ENCODE measurements at places on chromosomes 5 and 9.

GRCh38 chr5:38433160-38433861, 123.1 kb downstream of the LIFR start:
- peak; percentile 95 for DNase-seq

- peak; percentile 16 for DNase-seq
Observed at GRCh38 chr5:75156585-75156984, 80.1 kb downstream of the ANKRD31 start.

- no peak for DNase-seq
Observed at GRCh38 chr5:22504411-22504810, 348.7 kb downstream of the CDH12 start.

DNA sequence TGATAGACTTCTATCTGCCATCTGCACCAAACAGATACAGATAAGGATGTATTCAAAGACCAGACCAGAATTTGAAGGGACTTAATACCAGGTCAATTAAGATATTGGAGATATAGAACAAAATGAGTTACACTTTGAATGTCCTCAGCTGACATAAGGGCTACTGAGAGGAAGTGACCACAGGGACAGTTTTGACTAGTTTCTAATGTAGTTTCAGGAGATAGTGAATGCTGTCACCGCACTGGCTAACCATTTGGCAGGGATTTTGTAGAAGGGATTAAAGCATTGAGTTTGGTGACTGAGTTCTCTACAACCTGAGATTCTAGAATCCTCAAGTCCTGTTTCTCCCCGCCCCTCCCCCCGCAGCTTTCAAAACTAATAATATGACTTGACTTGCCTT, 22.7 kb downstream of the CCNH start:
- no peak for DNase-seq

DNA sequence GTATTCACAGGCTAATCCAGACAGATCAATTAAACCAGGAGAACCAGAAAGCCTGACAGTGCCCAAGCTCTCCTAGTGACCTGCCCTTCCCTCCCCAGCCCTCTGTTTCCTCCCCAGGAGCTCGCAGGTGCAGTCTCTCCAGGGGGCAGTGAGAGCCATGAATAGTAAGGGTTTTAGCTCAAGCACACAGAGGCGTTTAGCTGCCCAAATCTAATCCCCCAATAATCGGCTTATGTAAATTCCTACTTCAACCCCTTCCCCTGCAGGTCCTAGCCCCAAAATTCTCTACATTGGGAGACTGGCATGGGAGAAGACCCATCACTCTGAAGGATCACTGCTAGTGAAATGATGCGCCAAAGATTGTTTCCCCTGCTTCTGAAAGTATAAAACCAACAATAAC, 10.5 kb upstream of the TAL2 start:
- no peak for DNase-seq

DNA sequence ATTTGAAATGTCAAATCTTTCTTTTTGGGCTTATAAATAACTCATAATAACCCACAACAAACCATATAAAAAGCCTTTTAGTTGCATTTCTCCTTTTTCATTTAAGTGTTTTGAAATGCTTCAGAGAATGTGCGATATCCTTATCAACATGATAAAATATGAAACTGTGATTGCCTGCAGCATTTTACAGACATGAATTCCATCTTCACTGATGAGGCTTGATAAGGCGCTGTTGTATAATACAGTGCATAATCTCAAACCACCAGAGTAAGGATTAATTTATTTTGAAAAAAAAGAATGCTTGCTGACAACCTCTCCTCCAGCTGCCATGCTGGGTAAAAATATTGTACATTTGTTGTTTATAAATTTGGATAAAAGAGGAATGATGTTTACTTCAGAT, 216.8 kb downstream of the PBX3 start:
- no peak for DNase-seq

DNA sequence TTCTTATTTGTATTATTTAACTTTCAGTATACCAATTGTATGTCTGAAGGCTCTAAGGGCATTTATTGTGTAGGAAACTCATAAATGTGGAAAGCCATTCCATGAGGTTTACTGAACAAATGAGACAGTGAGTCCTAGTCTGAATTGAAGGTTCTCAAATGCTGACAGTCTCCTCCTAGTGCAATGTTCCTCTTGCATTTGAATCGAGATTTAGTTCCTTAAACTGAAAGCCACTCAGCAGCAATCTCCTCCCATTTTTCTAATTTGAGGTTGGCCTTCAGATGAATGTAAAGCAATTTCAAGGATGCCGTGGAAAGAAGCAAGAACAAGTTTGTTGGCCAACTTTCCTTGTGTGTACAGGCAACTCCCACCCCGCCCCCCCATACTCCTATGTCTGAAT, 493.2 kb upstream of the KLF4 start:
- DNase-seq, result no peak

DNA sequence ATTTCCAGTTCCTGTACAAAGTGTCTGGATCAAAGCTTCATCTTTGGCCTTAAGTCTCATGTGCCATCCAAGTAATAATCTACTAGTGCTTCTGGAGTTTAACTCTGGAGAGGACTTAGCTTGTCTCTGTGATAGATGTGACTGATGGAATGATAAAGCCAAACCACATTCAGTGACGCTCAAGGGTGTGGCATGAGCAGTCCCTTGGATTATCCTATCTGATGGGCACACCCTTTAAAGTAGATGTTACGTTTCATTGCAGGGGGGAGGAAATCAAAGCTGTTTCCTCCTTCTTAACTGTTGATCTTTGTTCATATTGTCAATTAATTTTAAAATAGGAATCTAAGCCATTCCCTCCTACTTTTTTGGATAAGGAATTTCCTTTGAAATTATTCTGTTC, 8.5 kb upstream of the EGFLAM start:
- DNase-seq, result no peak

DNA sequence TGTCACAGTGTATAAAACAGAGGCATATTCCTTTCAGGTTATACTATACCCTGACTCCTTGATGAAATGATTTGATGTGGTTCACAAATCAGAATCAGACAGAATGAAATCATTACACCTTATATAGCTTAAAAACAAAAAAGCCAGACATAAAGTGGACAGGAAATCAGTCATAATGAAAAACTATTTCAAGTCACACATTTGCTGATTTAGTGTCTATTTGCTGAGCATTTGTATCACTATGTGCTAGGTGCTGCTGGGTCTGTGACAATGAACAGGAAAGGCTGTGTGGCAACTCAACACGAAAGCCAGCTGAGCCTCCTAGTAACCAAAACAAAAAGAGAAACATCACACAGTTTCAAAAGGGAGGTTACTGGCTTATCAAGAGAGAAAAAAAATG, 194.0 kb downstream of the EFNA5 start:
- DNase-seq, result peak; percentile 80

DNA sequence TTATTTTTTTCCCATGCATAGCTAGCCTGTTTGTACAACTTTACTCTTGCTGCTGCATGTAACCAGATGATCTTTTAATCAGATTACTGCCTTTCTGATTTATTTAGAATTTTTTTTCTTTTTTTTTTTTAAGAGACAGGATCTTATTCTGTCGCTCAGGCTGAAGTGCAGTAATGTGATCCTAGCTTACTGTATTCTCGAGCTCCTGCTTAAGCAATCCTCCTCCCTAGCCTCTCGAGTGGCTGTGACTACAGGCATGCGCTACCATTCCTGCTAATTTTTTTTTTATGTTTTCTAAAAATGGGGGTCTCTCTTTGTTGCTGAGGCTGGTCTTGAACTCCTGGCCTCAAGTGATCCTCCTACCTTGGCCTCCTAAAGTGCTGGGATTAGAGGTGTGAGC, 9.6 kb downstream of the DCP2 start:
- no peak for DNase-seq
